Gastrocnemius medialis (tissue), 4 donors: ENCODE measurements at places on chromosomes 1 and 21. TPM values are rescaled to one million over a fixed set of nuclear protein-coding genes. Genes with fewer than 3 reads are reported as not detected.

- H3K4me1 ChIP-seq, result no peaks in the 10 kb centered on the region
- H3K27ac ChIP-seq, result no peak overlapping the region
- no peaks in the 10 kb centered on the region for H3K27me3 ChIP-seq
- no peak for DNase-seq
- no peak overlapping the region for H3K4me3 ChIP-seq
These were observed 85.5 kb upstream of the SELENON start for GRCh38 chr1:25714372-25714931.

DNA sequence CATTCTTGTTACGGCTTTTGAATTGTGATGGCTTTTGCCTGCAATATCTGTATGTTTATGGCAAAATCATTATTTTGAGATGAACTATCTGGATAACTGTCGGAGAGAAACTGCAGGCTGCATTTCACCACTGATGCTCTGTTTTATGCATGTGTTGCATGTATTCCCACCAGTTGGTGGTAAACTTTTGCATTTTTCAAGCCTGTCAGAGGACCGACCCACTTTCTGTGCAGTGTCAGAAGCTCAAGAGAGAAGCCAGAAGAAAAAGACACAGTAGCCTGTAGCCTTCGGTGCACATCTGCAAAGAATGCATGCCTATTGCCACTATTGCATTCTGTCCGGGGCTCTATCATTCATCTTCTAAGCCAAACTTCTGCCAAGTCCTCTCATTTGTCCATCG is 41.6 kb downstream of the OLIG1 start:
- no peak for DNase-seq
- H3K27ac ChIP-seq, result no peak overlapping the region
- no peaks in the 10 kb centered on the region for H3K36me3 ChIP-seq
- peaks cover 59% of the 10 kb centered on the region for H3K27me3 ChIP-seq
- H3K4me3 ChIP-seq, result no peak overlapping the region
- H3K4me1 ChIP-seq, result peaks cover 4% of the 10 kb centered on the region

Gene IL24
- total RNA-seq, result not detected

Gene KRTAP15-1
- total RNA-seq, result not detected

DNA sequence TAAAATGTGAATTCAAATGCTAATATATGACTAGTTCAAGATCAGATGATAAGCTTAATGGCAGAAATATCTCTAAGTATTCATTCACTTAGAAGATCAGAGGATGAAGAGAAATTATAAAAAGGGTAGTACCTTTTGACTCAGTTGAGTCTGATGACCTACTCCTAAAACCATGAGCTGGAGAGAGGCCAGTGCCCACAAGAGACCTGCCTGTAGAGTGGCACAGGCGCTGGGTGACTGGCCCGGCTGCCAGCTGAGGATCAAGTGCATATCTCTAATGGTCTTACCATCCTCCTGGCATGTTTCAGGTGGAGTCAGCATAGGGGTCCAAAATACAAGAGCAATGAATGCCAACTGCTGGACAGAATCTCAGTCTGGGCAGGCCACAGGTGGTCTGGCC is 14.1 kb downstream of the DDAH1 start:
- H3K36me3 ChIP-seq, result no peaks in the 10 kb centered on the region
- no peaks in the 10 kb centered on the region for H3K27me3 ChIP-seq
- no peak overlapping the region for H3K4me3 ChIP-seq
- H3K27ac ChIP-seq, result no peak overlapping the region
- H3K4me1 ChIP-seq, result peaks cover 24% of the 10 kb centered on the region

Gene SASS6
- 2.0 TPM for total RNA-seq

DNA sequence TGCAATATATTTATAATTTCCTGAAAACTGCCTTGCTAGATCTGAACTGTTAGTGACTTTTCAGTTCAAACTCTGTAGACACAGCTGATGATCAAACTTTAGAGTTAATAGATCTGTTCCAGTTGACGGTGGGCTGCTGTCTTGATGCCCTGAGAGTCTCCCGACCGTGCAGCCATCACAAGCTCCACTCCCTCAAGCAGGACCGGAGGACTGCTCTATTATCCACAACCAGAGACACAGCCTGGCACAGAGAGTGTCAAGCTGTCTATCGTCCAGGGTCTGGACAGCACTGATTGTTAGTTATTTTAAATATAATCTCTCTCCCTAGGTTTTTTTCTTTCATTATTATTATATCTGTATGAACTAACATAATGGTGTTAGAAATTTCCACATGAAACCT is 8.0 kb downstream of the CHODL start:
- no peaks in the 10 kb centered on the region for H3K27me3 ChIP-seq
- H3K4me1 ChIP-seq, result no peaks in the 10 kb centered on the region
- H3K27ac ChIP-seq, result no peak overlapping the region
- H3K36me3 ChIP-seq, result no peaks in the 10 kb centered on the region
